ENCODE measurements at places on chromosomes 6 and 20.

GRCh38 chr6:19440531-19440930, 396.6 kb upstream of the ID4 start:
- no peak for DNase-seq

- DNase-seq = no peak
These were observed 611.7 kb downstream of the UTRN start for GRCh38 chr6:144896871-144897270.

DNA sequence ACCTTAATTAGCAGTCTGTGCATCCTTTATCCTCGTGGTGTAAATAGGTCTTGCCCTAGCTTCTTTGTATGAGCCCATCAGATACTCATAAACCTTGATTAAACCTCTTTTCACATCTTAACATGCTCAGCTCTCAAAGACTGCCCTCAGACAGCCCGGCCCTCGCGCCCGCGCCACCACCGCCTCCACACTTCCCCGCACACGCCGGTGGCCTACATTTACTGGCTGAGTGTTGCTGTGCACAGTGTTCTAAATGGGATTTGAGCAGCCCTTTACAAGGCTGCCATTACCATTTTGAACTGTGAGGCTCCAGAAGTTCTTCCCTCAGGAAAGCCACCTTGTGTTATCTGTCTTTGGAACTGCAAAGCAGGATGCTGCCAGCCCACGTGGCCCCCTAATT, 63.0 kb upstream of the INSM1 start:
- no peak for DNase-seq

DNA sequence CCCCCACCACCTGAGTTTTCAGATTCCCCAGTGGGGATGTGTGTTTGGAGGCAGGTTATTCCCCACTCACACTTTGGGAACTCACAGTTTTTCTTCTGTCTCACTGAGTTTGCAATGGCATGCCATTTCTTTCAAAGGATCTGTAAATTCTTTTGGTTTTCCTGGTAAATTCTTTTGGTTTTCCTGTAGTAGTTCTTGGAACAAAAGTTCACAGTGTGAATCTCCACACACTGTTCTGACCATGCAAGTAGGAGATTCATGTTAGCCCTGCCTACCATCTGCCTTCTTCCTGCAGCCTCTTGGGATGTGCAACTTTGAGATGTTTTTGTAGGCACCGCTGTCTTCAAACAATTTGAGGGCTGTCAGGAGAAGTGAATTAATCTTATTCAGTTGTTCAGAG, 165.6 kb upstream of the OGFRL1 start:
- DNase-seq = no peak

GRCh38 chr6:53770780-53771249, 24.0 kb upstream of the LRRC1 start:
- no peak for DNase-seq

DNA sequence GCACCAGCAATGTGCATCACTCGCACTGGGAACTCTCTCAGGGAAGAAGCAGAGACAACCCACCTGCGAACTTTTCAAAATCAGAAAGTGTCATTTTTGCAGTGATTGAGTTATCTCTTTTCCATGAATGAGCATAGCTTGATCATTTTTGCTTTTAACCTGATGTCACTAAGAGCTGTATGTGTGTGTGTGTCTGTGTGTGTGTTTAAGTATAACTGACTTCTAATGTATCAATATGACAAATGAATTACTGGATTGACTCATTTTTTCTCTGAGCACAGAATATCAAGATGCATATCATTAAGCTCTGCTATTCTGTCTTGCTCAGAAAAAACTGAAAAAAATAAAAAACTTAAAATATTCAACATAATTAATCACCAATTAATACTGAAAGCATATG, 548.9 kb upstream of the MARCKS start:
- DNase-seq = no peak

GRCh38 chr6:6191476-6191875, 129.0 kb downstream of the F13A1 start:
- DNase-seq = no peak

- DNase-seq = peak; percentile 89
These were observed at the start of gene HRH3 for GRCh38 chr20:62219992-62220665. Gene HRH3 (minus strand): TSS chr20:62220278. CDS start chr20:62219970, 308 bp downstream.

- DNase-seq = no peak
These were observed 118.2 kb downstream of the BACH2 start for GRCh38 chr6:90178384-90178855.

Measured in AG08396 (cell line).